ENCODE measurements at places on chromosomes 11 and 22. TPM values are rescaled to one million over a fixed set of nuclear protein-coding genes. Genes with fewer than 3 reads are reported as not detected.

DNA sequence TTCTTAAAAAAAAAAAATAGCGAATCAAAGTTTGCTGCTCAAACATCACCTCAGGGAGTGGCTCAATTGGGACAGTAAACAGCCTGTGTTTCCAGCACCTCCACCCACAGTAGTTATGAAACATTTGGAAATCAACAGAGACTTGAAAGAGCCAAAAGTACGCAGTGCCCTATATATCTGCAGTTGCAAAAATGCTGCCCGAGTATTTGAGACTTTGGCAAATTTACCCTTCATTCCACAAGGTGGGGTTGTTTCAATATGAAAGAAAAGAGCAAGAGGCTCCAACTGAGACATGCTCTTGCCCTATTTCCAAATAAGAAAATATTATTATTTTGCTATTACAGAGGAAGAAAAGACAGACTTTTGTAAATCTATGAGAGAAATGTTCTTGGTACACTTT, 851.1 kb upstream of the RAG2 start:
- H3K4me3 ChIP-seq = no peak overlapping the region
- no peaks in the 10 kb centered on the region for H3K27me3 ChIP-seq
- no peaks in the 10 kb centered on the region for H3K36me3 ChIP-seq
- no peak overlapping the region for H3K27ac ChIP-seq
- no peaks in the 10 kb centered on the region for H3K4me1 ChIP-seq
- DNase-seq = no peak

DNA sequence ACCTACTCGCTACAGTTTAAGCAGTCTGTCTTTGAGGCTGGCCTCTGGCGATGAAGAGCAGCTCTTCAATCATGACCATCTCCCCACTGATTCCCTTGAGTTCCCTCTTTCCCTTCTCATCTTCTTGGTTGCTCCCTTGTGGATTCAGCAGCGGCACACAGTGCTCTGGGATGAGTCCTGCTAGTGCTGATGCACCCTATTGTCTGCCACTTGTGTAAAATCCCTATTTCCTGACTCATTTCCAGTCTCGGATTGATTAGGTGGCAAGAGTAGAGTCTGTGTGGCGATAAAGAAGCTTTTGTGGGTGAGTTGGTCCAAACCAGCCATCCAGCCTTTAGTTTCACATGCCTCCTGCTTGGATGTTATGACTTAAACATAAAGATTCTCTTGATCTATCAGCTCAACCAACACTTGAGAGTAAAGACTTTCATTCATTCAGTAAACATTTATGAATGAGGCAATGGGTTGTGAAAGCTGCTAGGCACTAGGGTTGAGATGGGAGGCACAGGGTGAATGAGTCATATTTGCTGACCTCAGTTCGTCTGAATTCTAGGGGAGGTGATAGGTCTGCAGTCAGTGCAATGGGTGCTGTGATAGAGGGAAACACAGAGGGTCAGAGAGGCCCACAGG, 219.4 kb upstream of the RAG2 start:
- no peak overlapping the region for H3K4me3 ChIP-seq
- no peak for DNase-seq
- no peaks in the 10 kb centered on the region for H3K27me3 ChIP-seq

- H3K27ac ChIP-seq = no peak overlapping the region
- peak overlapping the region; percentile 16 for H3K4me3 ChIP-seq
- no peaks in the 10 kb centered on the region for H3K27me3 ChIP-seq
- no peaks in the 10 kb centered on the region for H3K36me3 ChIP-seq
- DNase-seq = peak; percentile 54
Measured at GRCh38 chr11:66718320-66718971, 10.6 kb downstream of the SPTBN2 start.

GRCh38 chr22:43036282-43036829, 21.4 kb upstream of the PACSIN2 start:
- no peaks in the 10 kb centered on the region for H3K27me3 ChIP-seq
- DNase-seq = no peak
- peaks cover 6% of the 10 kb centered on the region for H3K4me1 ChIP-seq
- no peaks in the 10 kb centered on the region for H3K36me3 ChIP-seq
- H3K4me3 ChIP-seq = no peak overlapping the region
- H3K27ac ChIP-seq = no peak overlapping the region

- DNase-seq = peak; percentile 84
- H3K27ac ChIP-seq = peak overlapping the region; percentile 94
- no peaks in the 10 kb centered on the region for H3K36me3 ChIP-seq
- peak overlapping the region; percentile 48 for H3K4me3 ChIP-seq
- H3K27me3 ChIP-seq = peaks cover 13% of the 10 kb centered on the region
Measured at GRCh38 chr22:50531962-50532674, 2.3 kb upstream of the TYMP start.

- no peak overlapping the region for H3K4me3 ChIP-seq
- no peaks in the 10 kb centered on the region for H3K36me3 ChIP-seq
- peaks cover 32% of the 10 kb centered on the region for H3K27me3 ChIP-seq
- H3K4me1 ChIP-seq = no peaks in the 10 kb centered on the region
- no peak overlapping the region for H3K27ac ChIP-seq
- peak; percentile 64 for DNase-seq
Measured at GRCh38 chr11:1628506-1629325, 859 bp upstream of the KRTAP5-5 start.

Gene MYO7A
- total RNA-seq = 6.0 TPM

Gene NAALAD2
- not detected for total RNA-seq

Gene ZNF214
- total RNA-seq = 0.60 TPM

Gene GTF2H1
- 147 TPM for total RNA-seq

Gene PRR5L
- 246 TPM for total RNA-seq
